ENCODE measurements at places on chromosomes 12 and 14. TPM values are rescaled to one million over a fixed set of nuclear protein-coding genes. Genes with fewer than 3 reads are reported as not detected.

- no peak for DNase-seq
These were observed 475.6 kb downstream of the PDZRN4 start for GRCh38 chr12:41663598-41664265.

GRCh38 chr14:88904864-88905263, 80.4 kb downstream of the TTC8 start:
- DNase-seq = no peak

DNA sequence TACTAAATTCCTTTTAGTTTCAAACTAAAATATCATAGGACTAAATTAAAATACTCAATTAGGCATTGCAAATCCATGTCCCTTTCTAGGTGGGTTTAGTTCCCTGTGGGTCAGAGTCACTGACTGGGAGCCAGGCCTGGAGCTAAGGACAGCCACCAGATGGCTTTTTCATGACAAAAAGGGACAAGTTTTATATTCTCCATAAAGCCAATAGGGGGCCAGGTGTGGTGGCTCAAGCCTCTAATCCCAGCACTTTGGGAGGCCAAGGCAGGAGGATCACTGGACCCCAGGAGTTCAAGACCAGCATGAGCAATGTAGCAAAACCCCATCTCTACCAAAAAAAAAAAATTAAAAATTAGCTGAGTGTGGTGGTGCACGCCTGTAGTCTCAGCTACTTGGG, 35.4 kb upstream of the EIF5 start:
- no peak for DNase-seq

GRCh38 chr12:58961166-58961565, 40.9 kb upstream of the LRIG3 start:
- no peak for DNase-seq

P2RX2 gene
- total RNA-seq = not detected

Data from NCI-H460 (cell line).